KG1 (cell line): ENCODE measurements at places on chromosomes 2 and 18.
A peak's percentile ranks its signal among the peaks of the same experiment; 100 is the strongest.

GRCh38 chr2:32697156-32697555, 69.3 kb downstream of the TTC27 start:
- no peak for DNase-seq

GRCh38 chr2:118242216-118242615, 153.9 kb downstream of the INSIG2 start:
- DNase-seq: no peak

GRCh38 chr18:27769152-27769551, 407.8 kb downstream of the CDH2 start:
- no peak for DNase-seq

- no peak for DNase-seq
Measured at GRCh38 chr2:3298191-3298590, 79.4 kb downstream of the EIPR1 start.

- DNase-seq: no peak
Measured at GRCh38 chr2:241041589-241042158, 43.3 kb downstream of the SNED1 start.

- no peak for DNase-seq
Measured at GRCh38 chr18:78773303-78773755, 206.3 kb upstream of the SALL3 start.

- DNase-seq: no peak
Measured at GRCh38 chr18:63207835-63208234, 111.7 kb downstream of the BCL2 start.

DNA sequence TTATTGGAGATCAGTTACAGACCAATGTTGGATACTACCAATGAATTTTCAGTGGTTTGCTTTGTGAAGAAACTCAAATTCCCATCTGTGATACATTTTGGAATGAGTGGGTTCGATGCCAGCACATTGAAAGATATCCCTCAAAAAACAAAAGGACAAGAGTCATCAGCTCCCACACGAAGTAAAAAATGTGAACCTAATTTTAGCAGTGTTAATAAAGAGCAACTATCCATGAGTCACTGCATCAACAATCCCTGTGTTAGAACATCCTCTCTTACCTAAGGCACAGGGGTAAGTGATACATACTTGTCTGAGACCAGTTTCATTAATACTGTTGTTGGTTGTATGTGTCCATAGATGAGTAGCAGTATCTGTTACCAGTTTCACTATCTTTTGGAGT, 551.8 kb upstream of the SOX11 start:
- DNase-seq: no peak

GRCh38 chr2:201471732-201472393, 20.3 kb downstream of the STRADB start:
- DNase-seq: no peak

DNA sequence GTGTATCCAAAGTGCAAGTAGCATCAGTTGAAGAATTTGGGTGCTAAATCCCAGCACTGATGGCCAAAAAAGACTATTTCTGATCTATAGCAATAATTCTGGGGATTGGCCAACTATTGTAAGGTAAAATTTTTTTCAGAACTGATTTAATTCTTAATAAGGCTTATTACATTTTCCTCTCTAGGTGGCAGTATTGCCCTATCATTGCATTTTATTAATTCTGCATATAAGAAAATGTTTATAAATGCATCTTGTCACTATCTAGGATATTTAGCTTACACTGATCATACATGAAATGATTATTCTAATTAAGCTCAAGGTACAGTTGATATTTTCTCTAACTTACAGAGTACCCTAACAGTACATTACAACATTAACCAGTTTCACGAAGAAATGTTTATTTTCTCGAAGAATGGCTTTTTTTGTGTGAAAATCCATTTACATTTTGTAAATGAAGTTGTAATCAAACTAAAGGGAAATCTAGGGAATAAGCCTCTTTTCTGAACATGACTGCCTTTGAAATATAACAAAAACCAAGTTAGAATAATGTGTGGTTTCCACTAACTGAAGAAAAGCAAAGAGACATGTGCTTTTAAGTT, 11.0 kb downstream of the TTN start:
- DNase-seq: peak; percentile 10

- no peak for DNase-seq
Measured at GRCh38 chr18:70337139-70337972, 48.5 kb downstream of the SOCS6 start.

GRCh38 chr2:10514743-10515142, 66.6 kb upstream of the ODC1 start:
- DNase-seq: no peak

GRCh38 chr2:65314801-65315441, 87.3 kb downstream of the ACTR2 start:
- no peak for DNase-seq

- DNase-seq: no peak
Measured at GRCh38 chr2:240930096-240930630, 24.0 kb downstream of the CROCC2 start.

DNA sequence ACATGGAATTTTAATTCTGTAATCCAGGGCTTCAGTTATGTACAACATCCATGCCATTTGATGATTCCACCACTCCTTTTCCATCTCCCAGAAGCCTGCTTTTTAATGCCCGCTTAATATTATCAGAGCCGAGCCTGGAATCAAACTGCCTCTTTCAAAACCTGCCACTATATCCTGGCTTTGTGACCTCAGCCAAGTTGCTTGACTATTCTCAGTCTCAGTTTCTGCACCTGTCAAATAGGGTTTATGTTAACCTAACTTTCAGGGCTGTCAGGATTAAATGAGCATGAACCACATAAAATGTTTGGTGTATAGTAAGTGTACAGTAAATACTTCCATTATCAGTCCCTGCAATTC, 108.7 kb downstream of the XRCC5 start:
- DNase-seq: no peak

DNA sequence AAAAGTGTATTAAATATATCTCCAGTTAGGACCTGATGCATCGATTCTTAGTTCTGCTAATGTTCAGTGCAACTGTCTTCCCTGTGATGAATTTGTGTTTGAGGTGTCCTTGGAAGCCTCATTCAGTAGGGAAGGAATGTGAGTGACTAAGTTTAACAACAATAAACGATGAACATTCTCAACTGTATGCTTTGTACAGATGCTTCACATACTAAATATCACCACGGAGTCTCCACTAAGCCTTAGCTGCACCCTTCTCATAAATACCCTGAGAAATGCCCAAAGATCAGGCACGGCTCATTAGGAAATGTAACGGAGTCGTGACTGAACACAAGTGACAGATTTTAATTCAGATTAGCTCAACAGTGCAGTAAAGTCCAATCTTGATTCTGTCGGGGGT, 24.4 kb upstream of the AGFG1 start:
- DNase-seq: no peak
